ENCODE measurements at places on chromosomes 5 and 9.

GRCh38 chr9:22050924-22051323 is 41.8 kb upstream of the CDKN2B start:
- H3K4me1 ChIP-seq = no peaks in the 10 kb centered on the region
- H3K36me3 ChIP-seq = no peaks in the 10 kb centered on the region
- H3K4me3 ChIP-seq = no peak overlapping the region
- no peak for DNase-seq
- no peaks in the 10 kb centered on the region for H3K27me3 ChIP-seq

DNA sequence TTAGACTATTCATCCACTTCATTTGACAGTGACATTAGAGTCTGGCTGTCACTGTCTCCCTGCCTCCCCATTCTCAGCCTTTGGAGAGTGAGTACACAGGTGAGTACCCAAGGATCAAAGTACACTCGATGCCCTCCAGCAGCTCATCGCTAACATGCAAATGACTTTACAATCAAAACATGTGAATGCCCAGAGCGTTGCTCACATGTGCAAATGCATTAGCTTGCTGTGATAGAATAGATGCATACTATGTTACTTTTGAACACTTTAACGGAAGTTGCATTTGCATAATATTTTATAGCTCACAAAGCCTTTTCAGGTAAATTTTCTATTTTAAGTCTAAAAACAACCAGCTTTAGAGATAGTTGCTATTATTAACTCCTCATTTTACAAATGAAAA is 107.6 kb downstream of the SYK start:
- H3K27ac ChIP-seq = no peak overlapping the region
- H3K4me1 ChIP-seq = no peaks in the 10 kb centered on the region
- no peak for DNase-seq
- no peak overlapping the region for H3K4me3 ChIP-seq
- no peaks in the 10 kb centered on the region for H3K27me3 ChIP-seq
- H3K36me3 ChIP-seq = no peaks in the 10 kb centered on the region

DNA sequence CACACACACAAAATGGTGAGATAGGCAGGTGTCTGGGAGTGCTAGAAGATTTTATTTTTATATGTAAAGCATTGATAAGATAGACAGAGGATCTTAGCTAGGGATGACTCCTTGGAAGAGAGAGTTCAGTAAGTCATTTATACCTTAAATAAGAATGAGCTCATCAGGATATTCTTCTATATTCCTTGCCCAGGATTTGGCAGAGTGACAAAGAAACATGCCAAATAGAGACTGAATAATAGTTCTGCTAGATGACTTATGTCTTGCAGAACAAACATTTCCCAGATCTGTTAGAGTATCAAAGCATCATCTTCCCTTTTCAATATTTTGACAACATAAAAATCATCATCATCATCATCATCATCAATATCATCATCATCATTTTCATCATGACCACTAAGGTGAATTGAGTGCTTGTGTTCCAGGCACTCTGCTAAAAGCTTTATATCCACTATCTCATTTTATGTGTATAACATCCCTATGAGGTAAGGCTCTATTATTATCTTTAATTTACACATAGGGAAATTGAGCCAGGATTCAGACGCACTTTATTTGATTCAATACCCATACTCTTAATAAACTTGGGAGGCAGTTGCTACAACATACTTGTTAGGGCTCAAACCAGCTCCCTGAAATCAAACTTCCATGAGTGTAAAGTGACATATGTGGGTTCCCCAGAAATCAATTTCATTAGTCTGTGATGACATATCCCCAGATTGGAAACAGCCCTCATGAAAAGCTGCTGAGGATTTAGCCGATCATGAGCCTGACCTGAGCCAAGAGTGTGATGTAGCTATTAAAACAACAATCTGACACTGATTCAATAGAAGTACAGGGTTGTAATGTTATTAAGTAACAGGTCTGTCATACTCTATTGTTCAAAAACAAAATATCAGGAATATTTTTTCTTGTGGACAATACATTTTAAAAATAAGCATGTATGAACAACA is 176.3 kb upstream of the SEMA6A start:
- H3K27me3 ChIP-seq = no peaks in the 10 kb centered on the region
- no peak for DNase-seq

- H3K27ac ChIP-seq = no peak overlapping the region
- no peak for DNase-seq
- no peaks in the 10 kb centered on the region for H3K27me3 ChIP-seq
- H3K4me3 ChIP-seq = no peak overlapping the region
- H3K36me3 ChIP-seq = no peaks in the 10 kb centered on the region
These were observed 17.4 kb downstream of the ACSL6 start for GRCh38 chr5:131994090-131994489.

DNA sequence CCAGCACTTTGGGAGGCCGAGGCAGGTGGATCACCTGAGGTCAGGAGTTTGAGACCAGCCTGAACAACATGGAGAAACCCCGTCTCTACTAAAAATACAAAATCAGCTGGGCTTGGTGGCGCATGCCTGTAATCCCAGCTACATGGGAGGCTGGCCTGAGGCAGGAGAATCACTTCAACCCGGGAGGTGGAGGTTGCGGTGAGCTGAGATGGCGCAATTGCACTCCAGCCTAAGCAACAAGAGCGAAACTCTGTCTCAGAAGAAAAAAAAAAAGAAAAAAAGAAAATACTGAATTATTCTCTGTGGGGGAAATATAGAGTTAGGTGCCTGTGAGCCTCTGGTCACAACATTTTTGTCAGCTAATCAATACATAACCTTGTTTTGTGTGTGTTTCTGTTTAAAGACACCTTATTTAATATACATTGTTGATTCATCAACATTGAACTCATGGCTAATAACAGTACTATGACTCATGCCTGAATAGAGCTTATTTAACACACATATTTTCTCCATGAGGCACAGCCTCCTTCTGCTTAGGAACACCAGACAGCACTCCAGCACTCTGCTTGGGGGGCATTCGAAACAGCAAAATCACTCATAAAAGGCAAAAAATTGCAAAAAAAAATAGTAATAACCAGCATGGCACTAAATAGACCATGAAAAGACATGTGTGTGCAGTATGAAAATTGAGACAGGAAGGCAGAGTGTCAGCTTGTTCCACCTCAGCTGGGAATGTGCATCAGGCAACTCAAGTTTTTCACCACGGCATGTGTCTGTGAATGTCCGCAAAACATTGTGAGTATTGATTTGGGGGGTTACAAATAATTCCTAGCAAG is at the start of gene IL31RA:
IL31RA (plus strand) TSS at position 519 of the 836 bp plus-strand sequence; CDS start at position 733, 214 bp downstream.
- H3K36me3 ChIP-seq = no peaks in the 10 kb centered on the region
- H3K27me3 ChIP-seq = no peaks in the 10 kb centered on the region
- no peak within 1 kb of the TSS for H3K27ac ChIP-seq
- DNase-seq = no peak
- no peaks in the 10 kb centered on the region for H3K4me1 ChIP-seq

DNA sequence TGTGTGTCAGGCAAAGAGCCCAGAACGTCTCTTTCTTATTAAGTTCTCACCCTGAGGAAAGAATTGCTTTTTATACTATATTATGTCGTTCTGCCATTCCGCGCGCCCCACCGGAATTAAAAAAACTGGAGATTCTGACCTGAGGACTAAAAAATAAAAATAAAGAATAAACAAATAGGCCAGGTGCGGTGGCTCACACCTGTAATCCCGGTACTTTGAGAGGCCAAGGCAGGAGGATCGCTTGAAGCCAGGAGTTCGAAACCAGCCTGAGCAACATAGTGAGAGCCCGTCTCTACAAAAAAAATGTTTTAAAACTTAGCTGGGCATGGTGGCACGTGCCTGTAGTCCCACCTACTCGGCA is 677 bp upstream of the DYNC2I2 start:
- H3K27ac ChIP-seq = peak overlapping the region; percentile 91
- H3K4me1 ChIP-seq = peaks cover 4% of the 10 kb centered on the region
- H3K36me3 ChIP-seq = no peaks in the 10 kb centered on the region

DNA sequence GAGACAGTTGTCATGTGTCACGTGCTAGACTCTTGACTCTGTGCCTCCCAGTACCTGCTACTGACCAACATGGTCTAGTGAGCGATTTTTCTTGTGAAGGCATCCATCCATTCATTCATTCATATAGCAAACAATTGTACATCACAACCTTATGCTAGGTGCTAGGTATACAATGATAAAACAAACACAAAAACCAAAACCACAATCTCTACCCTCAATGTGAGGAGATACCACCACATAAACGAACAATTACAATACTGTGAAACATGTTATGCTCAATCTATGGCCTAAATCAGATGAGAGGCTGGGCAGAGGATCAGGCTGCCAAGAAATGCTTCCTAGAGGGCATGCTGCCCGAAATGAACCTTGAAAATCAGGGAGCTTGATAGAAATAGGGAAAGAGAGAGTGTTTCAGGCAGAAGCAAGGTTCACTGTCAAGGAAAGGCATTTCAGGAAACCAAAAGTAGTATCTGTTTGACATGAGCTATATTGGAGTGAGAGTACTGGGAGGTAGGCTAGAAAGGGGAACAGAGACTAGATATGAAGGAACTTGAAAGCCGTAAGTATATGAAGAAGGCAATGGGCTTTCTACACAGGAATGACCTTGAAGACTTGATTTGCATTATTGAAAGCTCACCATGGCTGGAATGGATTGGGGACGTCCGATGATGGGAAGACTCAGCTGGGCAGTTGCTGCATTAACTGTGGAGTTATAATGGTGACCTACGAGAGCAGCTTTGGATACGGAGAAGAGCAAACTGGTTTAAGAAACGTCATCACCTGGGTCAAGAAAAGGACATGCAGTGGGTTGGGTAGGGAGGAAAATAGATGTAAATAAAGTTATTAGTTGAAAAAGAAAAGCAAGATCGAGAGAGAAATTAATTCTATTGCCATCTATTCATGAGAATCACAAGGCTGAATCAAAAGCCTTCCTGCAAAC is 90.1 kb downstream of the THBS4 start:
- no peaks in the 10 kb centered on the region for H3K27me3 ChIP-seq
- DNase-seq = no peak
- H3K4me1 ChIP-seq = no peaks in the 10 kb centered on the region
- H3K27ac ChIP-seq = no peak overlapping the region
- no peaks in the 10 kb centered on the region for H3K36me3 ChIP-seq

GRCh38 chr9:104772714-104773510 is 9.0 kb downstream of the NIPSNAP3B start:
- no peak for DNase-seq
- no peaks in the 10 kb centered on the region for H3K27me3 ChIP-seq
- peaks cover 9% of the 10 kb centered on the region for H3K36me3 ChIP-seq

- no peak overlapping the region for H3K4me3 ChIP-seq
- H3K27me3 ChIP-seq = no peaks in the 10 kb centered on the region
- no peaks in the 10 kb centered on the region for H3K36me3 ChIP-seq
- peak overlapping the region; percentile 6 for H3K27ac ChIP-seq
These were observed 100.4 kb downstream of the NFIB start for GRCh38 chr9:14213504-14213903.
